ENCODE measurements at places on chromosomes 11 and 22. TPM values are rescaled to one million over a fixed set of nuclear protein-coding genes. Genes with fewer than 3 reads are reported as not detected.
A peak's percentile ranks its signal among the peaks of the same experiment; 100 is the strongest.

Gene KDM4E
- not detected for total RNA-seq

Gene NTM
- total RNA-seq, result 19.2 TPM

DNA sequence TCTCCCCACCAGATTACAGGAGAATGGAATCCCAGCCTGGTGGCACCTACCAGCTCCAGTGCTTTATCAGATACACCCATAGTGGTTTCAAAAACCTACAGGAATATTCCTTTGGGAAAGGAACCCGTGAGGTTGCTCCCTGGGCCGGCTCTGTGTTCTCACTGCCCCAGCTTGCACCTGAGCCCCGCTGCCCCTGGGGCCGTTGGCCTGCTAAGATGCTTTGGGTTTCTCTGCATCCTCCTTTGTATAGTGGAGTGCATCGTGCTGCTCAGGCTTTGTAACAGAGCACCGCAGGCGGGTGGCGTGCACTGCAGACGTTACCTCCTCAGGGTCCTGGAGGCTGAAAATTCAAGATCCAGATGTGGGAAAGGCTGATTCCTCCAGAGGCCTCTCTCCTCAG lies 414.1 kb downstream of the BRD1 start:
- H3K27me3 ChIP-seq, result peaks cover 37% of the 10 kb centered on the region
- H3K36me3 ChIP-seq, result no peaks in the 10 kb centered on the region
- H3K27ac ChIP-seq, result no peak overlapping the region
- H3K4me1 ChIP-seq, result no peaks in the 10 kb centered on the region

- no peak overlapping the region for H3K27ac ChIP-seq
- no peak for DNase-seq
- no peaks in the 10 kb centered on the region for H3K27me3 ChIP-seq
- H3K4me1 ChIP-seq, result peaks cover 9% of the 10 kb centered on the region
- peaks cover 32% of the 10 kb centered on the region for H3K36me3 ChIP-seq
- H3K4me3 ChIP-seq, result no peak overlapping the region
These were observed 156.8 kb downstream of the WNT11 start for GRCh38 chr11:76049511-76049910.

GRCh38 chr22:36383110-36383581 lies 4.6 kb downstream of the MYH9 start:
- peaks cover 8% of the 10 kb centered on the region for H3K36me3 ChIP-seq
- no peaks in the 10 kb centered on the region for H3K27me3 ChIP-seq
- peak overlapping the region; percentile 61 for H3K27ac ChIP-seq
- peaks cover 38% of the 10 kb centered on the region for H3K4me1 ChIP-seq
- H3K4me3 ChIP-seq, result peak overlapping the region; percentile 23

GRCh38 chr11:63847363-63847762 lies 8.5 kb downstream of the MARK2 start:
- H3K27ac ChIP-seq, result peak overlapping the region; percentile 92
- peaks cover 10% of the 10 kb centered on the region for H3K36me3 ChIP-seq
- H3K4me1 ChIP-seq, result peaks cover 44% of the 10 kb centered on the region
- H3K27me3 ChIP-seq, result no peaks in the 10 kb centered on the region

- H3K4me3 ChIP-seq, result no peak overlapping the region
- H3K36me3 ChIP-seq, result no peaks in the 10 kb centered on the region
- H3K27me3 ChIP-seq, result no peaks in the 10 kb centered on the region
- no peak for DNase-seq
- no peaks in the 10 kb centered on the region for H3K4me1 ChIP-seq
These were observed 150.2 kb downstream of the TYR start for GRCh38 chr11:89327885-89328284.

GRCh38 chr22:39932918-39933649 lies 27.1 kb upstream of the TMA7B start:
- peaks cover 47% of the 10 kb centered on the region for H3K27me3 ChIP-seq
- H3K4me3 ChIP-seq, result no peak overlapping the region
- no peak for DNase-seq
- H3K27ac ChIP-seq, result no peak overlapping the region
